ENCODE measurements at places on chromosomes 13 and 19. TPM values are rescaled to one million over a fixed set of nuclear protein-coding genes. Genes with fewer than 3 reads are reported as not detected.

GRCh38 chr13:43354153-43354945 lies 331.0 kb downstream of the DNAJC15 start:
- DNase-seq = no peak

GRCh38 chr19:15292140-15292539 lies 40.2 kb downstream of the BRD4 start:
- DNase-seq = no peak

DNA sequence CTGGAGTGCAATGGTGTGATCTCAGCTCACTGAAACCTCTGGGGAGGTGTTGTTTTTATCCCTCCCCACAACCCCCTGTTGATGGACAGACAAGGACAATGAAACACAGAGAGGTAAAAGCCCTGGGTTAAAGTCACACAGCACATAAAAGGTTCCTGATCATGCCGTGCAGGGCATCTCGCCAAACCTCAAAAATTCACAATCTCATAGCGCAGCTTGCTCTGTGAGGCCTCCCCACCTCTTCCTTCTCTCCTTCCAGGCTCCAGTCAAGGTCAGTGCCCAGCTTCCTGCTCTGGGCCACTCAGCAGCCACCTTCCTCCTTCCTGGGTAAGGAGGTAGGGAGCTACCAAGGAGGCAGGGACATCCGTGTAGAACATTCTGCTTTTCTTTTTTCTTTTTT lies 2.3 kb downstream of the FUT2 start:
- no peak for DNase-seq

FOSB gene
- 5.3 TPM for total RNA-seq

NLRP9 gene
- total RNA-seq = not detected

GRCh38 chr19:46585539-46585938 lies 15.6 kb upstream of the CALM3 start:
- no peak for DNase-seq

DNA sequence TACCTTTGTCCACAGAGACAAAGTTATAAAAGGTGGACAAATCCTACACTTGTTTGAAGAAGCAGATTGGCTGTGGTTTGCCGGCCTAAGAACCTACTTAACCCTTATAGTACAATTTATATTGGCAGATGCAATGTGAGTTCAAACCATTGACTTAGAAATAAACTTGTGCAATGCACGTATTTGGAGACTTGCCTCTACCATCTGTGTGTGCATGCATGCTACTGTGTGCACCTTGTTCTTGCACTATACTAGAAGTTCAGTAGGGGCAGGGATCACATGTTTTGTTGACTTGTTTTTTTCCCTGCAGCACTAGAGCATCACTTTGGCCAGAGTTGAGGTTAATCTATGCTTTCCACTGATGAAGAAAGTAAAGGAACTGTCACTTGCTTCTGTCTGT lies 163.1 kb upstream of the SERP2 start:
- DNase-seq = no peak
